ENCODE measurements at places on chromosomes 1 and 21.

DNA sequence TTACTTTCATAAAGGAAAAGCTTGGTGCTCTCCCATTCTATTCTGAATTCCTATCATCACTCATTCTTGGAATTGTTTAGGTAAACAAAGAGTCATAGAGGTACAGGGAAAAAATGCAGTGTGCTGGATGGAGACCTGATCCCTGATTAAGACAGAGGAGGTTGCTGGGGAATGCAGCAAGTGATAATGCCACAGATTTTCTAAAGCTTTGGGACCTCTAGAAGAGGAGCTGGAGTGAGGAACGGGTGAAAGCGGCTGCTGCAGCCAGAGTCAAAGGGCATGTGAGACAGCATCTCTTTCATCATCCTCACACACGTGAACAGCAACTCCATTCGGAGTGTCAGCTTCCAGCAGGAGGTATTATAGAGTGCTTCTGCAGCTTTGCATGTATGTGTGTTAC, 54.9 kb upstream of the DIPK1A start:
- DNase-seq: no peak

DNA sequence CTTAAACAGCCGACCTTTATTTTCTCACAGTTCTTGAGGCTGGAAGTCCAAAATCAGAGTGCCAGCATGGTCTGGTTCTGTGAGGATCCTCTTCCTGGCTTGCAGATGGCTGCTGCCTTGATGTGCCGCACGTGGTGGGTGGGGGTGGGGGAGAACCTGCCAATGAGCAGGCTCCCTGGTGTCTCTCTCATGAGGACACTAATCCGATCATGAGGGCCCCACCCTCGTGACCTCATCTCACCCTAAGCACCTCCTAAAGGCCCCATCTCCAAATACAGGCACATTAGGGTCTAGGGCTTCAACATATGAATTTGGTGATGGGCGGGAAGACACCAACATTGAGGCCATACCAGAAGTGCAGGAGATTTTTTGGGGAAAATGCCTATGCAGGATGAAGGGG, 37.8 kb downstream of the ACTN2 start:
- DNase-seq: no peak

GRCh38 chr21:44059710-44060109, 47.5 kb upstream of the PWP2 start:
- DNase-seq: no peak

DNA sequence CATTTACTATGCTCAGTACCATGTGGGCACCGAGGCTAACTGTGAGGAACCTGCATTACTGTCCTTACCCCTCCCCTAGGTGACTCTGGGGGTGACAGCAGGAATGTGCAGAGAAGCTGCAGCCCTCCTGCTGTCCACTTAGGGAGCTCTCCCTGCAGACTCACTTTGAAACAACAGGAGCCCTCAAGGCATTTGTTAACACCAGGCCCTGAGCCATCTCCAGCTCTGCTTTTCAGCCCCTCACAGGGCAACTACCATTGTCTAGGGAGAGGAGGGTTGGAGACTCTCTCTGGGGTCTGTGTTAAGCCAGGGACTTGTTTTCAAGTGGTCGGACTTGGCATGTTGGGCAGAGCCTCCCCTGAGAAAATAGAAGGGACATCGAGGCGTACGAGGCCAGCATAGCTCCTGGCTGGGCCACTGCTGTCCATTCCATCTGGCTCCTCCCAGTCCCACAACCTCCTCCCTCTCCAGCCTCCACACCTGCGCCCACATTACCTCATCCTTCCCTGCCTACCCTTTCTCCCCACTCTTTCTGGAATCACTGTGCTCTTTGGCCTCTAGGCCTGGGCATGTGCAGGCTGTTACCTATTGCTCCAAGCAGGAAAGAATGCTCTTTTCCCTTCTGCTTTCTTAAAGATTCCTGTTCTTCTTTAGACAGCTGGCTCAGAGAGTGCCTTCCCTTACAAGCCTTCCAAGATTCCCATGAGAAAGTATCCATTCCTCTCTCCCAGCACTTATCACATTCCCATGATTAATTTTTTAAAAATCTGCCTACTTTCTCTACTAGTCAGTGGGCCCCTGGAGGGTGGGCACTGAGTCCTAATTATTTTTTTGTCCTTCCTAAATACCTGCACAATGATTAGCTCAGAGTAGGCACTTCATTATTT, 102.7 kb upstream of the GCLM start:
- DNase-seq: no peak

DNA sequence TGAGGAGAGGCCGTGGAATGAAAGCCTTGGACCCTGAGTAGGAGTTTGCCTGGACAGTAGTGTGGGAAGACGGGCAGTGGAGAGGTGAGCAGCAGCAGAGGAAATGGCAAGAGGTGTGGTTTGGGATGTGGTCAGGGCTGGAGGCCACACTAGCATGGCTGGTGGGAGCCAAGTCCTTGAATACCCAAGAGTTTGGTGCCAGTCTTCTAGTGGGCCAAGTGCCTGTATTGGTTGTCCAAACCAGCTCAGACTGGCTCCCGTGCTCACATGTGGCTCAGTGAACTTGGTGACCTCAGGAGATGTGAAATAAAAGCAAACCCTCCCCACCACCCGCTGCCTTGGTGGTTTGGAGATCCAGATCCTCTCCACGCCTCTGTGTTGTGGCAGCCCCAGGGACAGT, 2.4 kb downstream of the GUCA2A start:
- DNase-seq: no peak

DNA sequence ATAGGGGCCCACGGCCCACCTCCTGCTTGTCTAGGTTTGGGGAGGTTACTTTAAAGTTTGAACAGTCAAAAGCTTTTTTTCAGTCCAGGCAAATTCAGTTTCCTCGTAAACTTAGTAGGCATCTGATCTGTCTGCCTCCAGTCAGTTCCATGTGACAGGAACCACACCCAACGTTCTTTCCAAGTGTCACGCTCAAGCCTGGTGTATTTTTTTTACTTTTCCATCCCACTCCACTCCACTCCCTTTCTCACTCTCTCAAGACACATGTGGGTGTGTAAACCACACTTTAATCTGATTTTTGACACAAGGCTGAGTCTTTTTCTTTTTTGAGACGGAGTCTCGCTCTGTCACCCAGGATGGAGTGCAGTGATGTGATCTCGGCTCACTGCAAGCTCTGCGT, 60.3 kb upstream of the GPR153 start:
- DNase-seq: no peak

DNA sequence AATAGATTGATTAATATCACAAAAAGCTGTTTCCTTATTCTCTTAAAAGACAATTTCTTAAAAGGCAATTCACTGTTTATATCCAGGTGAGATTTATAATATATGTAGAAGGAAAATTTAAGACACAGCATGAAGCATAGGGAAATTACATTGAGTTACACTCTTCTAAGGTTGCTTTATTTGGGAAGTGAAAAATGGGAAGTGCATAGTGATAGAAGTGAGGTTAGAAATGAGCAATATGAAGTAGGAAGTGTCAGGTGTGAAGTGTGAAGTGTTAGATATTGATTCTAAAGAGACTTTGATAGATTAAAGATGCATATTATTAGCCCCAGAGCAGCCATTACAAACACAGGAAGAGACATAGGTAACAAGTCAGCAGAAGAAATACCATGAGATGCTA, 40.3 kb downstream of the FH start:
- DNase-seq: no peak

GRCh38 chr1:88973520-88974137, 18.8 kb downstream of the KYAT3 start:
- peak; percentile 14 for DNase-seq

DNA sequence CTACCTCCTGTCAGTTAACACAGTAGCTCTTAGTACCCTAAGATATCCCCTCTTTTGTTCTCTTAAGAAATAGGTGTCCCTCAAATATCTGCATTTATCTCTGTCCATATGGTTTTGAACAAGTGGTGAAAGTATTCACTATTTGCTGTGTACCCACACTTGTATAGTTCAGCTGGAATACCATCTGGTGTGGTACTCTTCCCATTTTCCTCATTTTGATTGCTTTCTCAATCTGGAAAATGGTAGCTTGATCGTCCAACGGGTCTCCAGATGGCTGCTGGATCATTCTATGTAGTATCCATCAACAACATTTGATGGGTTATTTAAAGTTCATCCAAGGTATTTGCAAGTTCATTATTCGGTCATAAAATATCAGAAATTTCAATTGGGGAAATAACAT, 100.3 kb upstream of the DPYD start:
- DNase-seq: no peak

DNA sequence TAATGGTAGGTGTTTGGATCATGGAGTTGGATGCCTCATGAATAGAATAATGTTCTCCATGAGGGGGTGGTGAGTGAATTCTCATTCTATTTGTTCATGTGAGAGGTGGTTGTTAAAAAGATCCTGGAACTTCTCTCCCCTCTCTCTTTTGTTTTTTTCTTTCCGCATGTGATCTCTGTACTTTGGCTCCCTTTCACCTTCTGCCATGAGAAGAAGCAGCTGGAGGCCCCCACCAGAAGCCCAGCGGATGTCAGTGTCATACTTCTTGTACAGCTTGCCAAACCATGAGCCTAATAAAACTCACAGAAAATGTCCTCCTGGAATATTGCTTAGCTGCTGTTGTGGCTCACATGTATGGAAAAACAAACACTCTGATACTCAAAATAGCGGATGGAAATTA, 1212.3 kb upstream of the NCAM2 start:
- DNase-seq: no peak

- DNase-seq: no peak
Measured at GRCh38 chr1:6868660-6869380, 83.6 kb downstream of the CAMTA1 start.

- DNase-seq: no peak
Measured at GRCh38 chr1:99599678-99600175, 46.2 kb upstream of the PALMD start.

GRCh38 chr1:65971547-65971946, 178.9 kb downstream of the PDE4B start:
- DNase-seq: no peak

DNA sequence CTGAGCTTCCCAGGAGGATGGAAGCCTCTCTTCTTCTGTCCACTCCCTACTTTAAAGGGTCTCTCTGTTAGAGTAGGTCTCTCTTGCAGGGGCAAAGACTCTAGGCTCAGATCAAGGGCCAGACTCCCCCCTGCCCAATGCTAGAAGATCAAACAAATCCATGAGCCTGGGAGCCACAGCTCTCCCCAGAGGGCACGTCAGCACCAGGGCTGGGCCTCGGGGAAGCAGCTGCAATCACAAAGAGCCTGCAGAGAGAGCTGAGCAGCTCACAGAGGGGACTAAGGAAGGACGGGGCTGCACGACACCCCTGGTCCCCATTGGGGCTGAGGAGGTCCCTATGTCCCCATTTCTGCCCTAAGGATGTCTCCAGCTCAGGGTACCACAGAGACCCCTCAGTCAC, 3.9 kb downstream of the CNTN2 start:
- DNase-seq: no peak

GRCh38 chr1:91774520-91775203, 111.3 kb downstream of the TGFBR3 start:
- no peak for DNase-seq

DNA sequence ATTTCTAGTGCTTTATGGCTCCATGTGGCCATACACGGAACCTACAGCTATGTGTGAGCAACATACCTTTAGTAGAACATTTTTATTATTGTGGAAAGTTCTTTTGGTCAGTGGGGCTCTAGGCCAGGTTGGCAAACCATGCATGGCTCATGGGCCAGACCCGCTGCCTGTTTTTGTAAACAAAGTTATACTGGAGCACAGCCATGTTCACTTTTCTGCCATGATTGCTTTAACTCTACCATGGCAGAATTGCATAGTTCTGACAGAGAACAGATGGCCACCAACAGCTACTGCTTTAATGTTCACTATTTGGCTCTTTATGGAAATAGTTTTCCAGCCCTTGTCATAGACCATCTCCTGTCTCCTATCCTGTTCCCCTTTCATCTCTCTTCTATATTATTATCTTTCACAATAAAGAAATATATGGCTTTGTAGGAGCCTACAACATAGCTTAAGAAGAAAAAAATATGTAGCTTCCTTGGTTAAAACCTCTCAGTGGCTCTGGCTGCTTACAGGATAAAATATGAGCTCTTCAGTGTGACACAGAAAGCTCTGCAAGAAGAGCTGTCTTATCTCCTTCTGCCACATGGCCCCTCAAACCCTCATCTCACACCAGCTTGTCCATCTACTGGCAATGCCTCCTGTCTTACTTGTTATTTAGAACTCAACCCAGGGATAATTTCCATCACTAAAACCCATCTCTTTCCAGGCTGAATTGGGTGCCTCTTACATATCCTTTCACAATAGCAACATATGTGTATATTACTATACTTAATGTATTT, 54.6 kb upstream of the RWDD3 start:
- DNase-seq: no peak

DNA sequence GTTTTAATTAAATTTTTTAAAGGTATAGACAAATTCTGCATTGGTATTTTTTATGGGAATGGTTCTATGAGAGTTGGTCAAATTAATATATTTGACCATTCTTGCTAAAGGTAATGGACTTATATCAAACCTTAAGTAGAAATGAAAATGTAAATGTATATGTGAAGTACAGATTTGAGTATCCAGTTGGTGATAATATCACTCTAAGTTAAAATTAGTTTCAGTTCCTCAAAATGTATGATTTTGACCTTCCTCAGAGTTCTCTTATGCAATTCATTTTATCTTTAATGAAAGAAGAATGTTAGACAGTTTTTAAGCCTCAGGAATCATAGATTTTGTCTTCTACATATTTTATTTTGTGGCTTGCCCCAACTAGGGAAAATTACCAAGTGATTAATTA, 1291.5 kb upstream of the B3GALT2 start:
- DNase-seq: no peak

- DNase-seq: no peak
Measured at GRCh38 chr1:20685099-20685662, 24.0 kb upstream of the DDOST start.

DNA sequence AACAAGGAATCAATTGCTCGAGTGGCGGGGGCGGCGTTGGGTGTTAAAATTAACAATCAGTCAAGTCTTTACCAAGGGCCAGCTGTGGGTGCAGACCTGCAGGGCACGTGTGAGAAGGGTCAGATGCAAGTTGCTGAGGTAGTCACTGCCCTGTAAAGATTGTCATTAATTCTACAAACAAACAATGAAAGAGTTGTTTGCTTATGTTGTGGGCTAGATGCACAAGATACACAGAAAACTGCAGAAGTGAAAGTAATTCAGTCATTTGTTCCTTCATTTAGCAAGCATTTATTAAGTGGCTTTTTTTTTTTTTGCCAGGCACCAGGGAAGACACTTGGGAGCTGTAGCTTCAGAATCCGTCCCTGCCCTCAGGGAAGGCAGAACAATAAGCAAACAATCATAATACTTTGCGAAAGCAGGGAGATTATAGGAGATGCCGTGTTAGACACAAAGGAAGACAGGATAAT, 79.5 kb downstream of the NR5A2 start:
- DNase-seq: no peak

DNA sequence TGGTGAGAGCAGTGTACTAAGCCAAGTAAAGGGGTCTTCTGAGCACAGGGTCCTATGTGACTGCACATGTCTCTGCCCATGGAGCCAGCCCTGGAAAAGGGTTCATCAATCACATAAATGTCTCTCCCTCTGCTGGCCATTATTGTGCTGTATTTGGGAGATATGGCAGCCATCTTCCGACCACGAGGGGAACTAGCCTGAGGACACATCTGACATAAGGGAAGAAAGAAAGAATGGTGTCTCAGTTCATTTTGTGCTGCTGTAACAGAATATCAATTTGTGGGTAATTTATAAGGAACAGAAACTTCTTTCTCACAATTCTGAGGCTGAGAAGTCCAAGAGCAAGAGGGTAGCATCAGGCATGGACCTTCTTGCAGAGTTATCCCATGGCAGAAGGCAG, 55.1 kb upstream of the GJA5 start:
- DNase-seq: no peak

- DNase-seq: no peak
Measured at GRCh38 chr1:110235834-110236682, 25.9 kb downstream of the KCNC4 start.

Measured in CD4-positive, alpha-beta T cell treated with Interleukin-6 at 100 ng/mL for 8 hours (primary cell).